ENCODE measurements at places on chromosomes 12 and 14. TPM values are rescaled to one million over a fixed set of nuclear protein-coding genes. Genes with fewer than 3 reads are reported as not detected.

GRCh38 chr14:100677152-100677551 is 49.5 kb upstream of the DLK1 start:
- no peak for DNase-seq

DNA sequence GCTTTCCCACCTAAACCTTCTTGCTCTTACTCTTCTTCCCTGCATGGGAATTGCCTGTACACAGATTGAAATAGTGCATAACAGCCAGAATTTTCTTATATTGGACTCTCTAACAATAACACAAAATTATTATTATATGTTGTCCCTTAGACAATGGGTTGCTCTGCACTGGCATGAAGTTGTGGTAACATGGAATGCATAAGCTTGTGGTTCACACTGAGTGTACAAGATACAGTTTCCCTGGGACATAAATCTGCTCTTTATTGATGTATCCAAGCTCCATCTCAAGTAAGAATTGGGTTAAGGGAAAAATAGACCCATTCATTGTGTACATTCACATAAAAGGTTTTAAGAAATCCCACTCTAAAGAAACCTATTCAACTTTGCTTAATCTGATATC is 114.4 kb upstream of the NTF3 start:
- DNase-seq = no peak

- peak; percentile 82 for DNase-seq
Measured at GRCh38 chr12:128820723-128821432, 2.9 kb downstream of the SLC15A4 start.

GRCh38 chr12:29762637-29763300 is 21.0 kb downstream of the TMTC1 start:
- no peak for DNase-seq

DNA sequence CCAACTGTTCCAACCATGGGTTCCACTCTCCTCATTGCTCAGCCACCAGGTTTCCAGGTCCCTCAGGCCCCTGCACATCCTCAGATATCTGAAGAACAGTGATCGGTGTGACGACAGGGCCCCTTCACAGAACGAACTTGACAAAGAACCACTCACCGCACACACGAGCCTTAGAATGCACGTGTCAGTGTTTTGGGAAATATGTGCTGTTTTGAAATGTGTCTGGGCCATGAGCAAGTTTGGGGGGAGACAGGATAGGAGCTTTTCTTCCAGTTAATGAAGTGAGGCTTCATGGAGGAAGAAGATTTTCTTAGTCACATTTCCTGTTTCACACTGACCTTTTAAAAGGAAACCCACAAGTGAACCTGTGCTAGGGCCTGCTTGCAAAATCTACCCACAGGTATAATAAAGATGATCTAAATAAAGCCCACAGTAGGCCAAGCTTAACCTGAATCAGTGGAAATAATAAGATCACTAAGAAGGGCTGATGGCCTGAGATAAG is 58.6 kb downstream of the ZFP36L1 start:
- DNase-seq = peak; percentile 83

DNA sequence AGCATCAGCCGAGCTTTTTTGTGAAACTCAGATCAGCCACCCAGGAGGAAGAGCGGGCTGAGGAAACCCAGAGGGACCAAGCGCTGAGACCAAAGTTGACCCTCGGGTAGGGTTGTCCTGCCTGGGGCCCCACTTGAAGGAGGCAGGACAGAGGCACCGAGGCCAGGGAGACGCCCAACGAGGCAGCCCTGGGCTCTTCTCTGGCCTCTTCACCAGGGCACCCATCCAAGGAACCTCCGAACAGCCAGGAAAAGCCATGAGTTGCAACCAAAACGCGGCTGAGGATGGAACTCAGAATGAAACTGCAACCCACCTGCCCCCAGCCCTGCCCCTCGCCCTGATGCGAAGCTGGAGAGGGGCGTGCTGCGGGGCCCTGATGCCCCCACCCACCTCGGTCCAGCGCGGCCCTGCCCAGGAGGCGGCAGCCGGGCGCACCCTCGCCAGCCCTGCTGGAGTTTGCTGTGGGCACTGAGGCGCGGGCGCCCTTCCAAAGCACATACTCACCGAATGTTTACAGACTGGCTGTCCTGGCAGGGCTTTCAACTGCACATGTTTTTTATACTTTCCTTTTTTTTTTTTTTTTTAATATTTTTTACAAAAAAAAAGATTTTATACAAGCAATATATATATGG is 41.9 kb downstream of the JDP2 start:
- no peak for DNase-seq

DNA sequence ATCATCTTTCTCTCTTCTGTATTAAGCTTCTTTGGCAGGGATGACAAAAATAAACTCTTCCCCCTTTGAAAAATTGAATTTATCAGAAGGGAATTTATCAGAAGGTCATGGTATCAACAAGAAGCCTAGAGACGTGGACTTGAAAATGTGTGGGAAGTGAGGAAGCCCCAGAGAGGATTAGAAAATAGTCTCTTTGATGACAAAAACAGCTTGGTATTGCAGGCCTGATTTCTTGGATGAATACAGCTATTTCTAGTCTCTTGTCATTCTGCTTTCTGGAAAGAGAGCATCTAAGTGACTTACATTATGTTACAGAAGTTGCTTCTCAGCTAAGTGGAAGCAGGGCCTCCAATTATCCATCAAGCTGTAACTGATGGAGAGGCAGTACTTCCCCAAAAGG is 111.1 kb downstream of the KITLG start:
- DNase-seq = no peak

GRCh38 chr14:81452341-81453133 is 52.4 kb upstream of the STON2 start:
- no peak for DNase-seq

DNA sequence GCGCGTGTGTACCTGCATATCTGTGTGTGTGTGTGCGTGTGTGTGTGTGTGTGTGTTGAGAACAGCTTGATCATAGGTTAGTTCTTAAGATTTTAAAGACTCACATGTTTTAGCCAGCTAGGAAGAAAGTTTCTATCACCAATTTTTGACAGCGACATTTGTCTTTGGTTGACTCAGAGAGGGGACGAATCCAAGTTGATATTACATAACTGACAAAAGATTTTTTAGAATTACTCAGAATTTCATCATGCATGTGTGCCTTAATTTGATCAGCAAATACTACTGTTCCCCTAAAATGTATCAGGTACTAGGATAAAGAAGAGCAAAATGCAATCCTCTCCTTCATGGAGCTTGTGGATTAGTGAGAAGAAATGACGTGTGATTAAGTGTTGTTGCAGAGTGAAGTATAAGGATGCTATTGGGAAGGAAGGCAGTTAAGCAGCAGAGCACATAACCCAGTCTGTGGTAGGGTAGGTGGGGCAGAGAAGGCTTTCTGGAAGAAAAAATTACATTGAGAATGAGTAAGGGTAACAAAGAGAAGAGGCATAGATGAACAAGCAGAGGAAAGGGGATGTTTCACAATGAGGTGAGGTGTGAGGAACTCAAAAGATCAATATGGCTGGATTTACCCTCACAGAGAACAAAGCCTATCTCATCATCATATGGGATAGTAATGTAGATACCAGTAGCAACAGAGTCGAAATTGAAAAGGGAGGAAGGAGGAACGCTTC is 77.5 kb downstream of the ELK3 start:
- no peak for DNase-seq

DNA sequence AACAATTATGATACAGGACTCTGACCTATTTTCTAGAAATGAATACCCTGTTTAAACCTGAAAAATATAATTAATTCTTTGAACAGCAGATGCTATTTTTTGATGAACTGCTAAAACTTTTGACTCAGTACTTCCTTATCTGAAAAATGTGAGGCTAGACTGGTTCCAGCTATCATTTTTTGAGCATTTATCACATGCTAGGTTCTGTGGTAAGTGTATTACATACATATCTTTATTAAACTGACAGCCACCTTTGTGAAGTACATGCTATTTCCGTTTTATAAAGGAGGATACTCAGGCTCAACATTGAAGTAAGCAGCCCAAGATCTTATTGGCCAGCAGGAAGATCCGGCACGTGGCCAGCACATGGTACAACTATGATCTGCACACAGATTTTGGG is 459.8 kb upstream of the SEL1L start:
- no peak for DNase-seq

- no peak for DNase-seq
Measured at GRCh38 chr12:63918800-63919300, 74.3 kb downstream of the SRGAP1 start.

DNA sequence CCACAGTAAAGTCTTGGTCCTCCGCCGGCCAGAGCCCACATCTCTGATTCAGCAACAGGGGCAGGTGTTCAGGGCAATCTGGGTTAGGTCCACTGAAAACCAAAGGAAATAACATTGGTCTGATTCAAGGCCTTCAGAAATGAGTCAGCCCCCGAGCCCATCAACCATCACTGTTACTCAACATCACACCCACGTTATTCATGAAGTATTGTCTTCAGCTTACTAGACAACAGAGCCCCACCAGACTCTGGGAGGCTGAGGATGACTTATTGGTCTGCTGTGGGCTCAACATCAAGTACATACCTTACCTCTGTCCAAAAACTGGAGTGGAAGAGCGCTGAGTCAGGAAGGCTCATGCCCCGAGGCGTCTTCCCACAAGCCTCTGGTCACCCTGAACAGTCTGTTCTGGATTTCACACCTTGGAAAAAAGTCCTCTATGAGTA is 97.5 kb downstream of the ZFP36L1 start:
- peak; percentile 73 for DNase-seq

DNA sequence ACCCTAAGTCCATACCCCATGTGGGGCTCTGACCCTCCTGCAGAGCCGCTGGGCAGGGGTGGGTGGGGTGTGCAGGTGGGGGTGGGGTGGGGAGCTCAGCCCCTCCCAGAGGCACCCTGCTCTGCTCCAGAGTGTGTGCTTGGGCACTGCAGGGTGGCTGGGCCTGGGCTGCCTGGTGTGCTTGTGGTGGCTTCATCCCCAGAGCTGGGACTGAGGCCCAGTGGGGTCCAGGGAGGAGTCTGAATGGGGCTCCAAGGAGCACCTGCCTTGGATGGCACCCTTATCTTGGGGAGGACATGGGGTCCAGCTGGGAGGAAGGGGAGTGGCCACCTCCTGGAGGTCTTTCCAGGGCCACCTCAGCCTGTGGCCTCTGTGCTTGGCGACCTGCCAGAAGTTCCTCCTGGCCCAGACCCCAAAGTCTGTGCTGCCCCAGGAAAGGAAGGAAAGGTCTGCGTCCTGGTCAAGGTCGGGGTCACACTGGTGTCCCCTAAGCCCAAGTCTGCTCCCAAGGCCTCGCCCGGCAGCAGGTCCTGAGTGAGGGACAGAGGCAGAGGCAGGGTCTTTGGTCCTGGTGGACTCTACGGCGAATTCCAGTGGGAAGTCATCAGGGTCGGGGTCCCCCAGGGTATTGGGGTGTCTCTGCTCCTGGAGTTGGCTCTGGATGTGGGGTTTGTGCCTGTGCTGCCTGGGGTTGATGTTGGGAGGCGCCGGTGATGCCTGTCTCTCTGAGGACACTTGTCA is 373.4 kb downstream of the TMEM121 start:
- DNase-seq = no peak

GRCh38 chr12:77540097-77540496 is 290.6 kb upstream of the NAV3 start:
- no peak for DNase-seq

DNA sequence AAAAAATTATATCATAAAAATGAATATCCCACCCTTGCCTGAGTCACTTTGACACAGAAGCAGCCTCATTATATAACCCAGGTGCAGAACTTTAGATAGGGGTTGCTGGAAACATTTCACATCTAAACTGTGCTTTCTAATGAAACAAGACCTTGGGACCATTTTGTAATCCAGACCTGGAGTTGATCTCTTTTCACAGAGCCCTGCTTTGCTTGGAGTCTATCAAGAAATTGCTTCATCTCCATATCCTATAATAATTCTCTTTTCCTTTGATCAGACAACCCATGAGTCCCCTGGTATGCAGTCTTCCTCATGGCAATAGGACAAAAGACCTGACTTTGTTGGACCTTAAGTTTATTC is 76.3 kb downstream of the HSD17B6 start:
- DNase-seq = no peak

GRCh38 chr12:124001343-124001742 is 28.3 kb downstream of the ZNF664 start:
- DNase-seq = no peak

- DNase-seq = no peak
Measured at GRCh38 chr14:91246051-91246852, 1.7 kb upstream of the GPR68 start.

ZNF891 gene
- total RNA-seq = 1.1 TPM

OR6C75 gene
- total RNA-seq = not detected

KRT79 gene
- total RNA-seq = not detected

MSRB3 gene
- 166 TPM for total RNA-seq

PTPRO gene
- 1.2 TPM for total RNA-seq

RAD9B gene
- total RNA-seq = 0.65 TPM

ANO6 gene
- total RNA-seq = 49.0 TPM

Data from cardiac septum (tissue), 1 donor.